ENCODE measurements at places on chromosomes 3 and 15.

- no peak for DNase-seq
Observed at GRCh38 chr3:155876037-155876436, 5.6 kb downstream of the GMPS start.

GRCh38 chr15:31279221-31280045 lies 47.2 kb upstream of the KLF13 start:
- DNase-seq, result no peak

- DNase-seq, result no peak
Observed at GRCh38 chr3:53498806-53499641, 4.6 kb downstream of the CACNA1D start.

- no peak for DNase-seq
Observed at GRCh38 chr3:83140983-83141382, 1379.5 kb upstream of the GBE1 start.

- DNase-seq, result no peak
Observed at GRCh38 chr3:54437271-54437670, 314.9 kb downstream of the CACNA2D3 start.

DNA sequence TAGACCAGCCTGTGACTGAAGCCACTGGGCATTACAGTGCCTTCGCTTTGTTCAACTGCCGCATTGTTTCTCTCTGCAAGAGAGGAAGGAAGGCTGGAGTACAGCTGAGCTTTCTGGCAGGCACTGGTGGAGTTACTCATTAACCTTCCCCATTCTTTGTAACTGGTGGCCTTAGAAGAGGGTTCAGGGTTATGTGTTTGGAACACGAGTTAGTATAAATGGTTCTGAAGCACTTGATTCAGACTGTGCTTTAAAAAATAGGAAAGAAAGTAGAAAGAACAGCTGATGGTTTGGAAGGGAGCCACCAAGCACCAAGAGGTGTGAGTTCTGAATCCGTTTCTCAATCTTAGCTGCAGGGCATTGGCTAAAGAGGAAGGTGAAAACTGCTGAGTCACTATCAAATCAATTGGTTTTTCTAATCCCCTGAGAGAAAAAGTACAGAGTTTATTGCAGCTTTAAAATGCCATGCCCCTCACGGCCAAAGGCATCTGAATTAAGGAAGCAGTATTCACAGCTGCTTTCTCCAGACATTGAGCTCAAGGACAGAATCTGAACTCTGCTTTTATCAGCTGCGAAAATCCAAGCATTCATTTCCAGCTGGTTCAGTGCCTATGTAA lies 3.6 kb downstream of the HGD start:
- no peak for DNase-seq
